NCI-H748 treated with DMSO at 0.1 percent for 48 hours (cell line): ENCODE measurements at places on chromosomes 11 and 22.

- no peak for DNase-seq
Measured at GRCh38 chr11:12745787-12746186, 71.6 kb downstream of the TEAD1 start.

- DNase-seq, result peak; percentile 25
Measured at GRCh38 chr11:2428322-2428795, 16.0 kb downstream of the TRPM5 start.

DNA sequence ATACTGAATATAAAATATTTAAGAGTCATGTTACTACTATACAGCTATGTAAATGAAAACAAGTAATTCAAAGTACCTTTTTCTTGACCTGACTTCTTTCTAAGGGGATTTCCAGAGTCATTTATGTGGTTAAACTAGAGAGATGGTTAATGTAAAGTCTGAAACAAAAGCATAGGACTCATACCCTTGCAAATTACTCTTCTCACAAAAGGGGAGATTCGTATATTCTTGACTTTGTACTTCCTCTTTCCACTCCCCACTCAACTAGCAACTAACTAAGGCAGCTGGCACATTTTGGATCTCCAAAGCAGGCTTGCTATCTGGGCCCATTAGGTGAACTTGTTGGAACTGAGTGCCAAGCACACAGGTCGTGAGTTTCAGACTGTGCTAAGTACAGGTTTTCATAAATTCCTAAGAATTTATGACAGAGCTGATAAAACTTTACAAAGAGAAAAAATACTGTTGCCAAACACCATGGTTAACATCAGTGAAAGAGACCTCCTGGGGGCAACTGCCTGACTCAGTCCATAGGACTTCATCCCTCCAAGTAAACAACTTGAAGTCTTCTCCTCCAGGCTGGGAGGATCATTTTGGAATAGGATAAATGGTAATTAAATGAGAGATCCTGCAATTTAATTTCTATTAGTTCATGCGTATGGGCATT lies 77.0 kb upstream of the DDI1 start:
- no peak for DNase-seq

- DNase-seq, result no peak
Measured at GRCh38 chr11:130418756-130419155, 9.7 kb downstream of the ADAMTS8 start.

GRCh38 chr22:46165977-46166376 lies 15.7 kb downstream of the PPARA start:
- DNase-seq, result no peak

GRCh38 chr11:131841028-131841427 lies 470.6 kb downstream of the NTM start:
- no peak for DNase-seq

- DNase-seq, result no peak
Measured at GRCh38 chr11:120974965-120975364, 48.9 kb upstream of the TBCEL start.

DNA sequence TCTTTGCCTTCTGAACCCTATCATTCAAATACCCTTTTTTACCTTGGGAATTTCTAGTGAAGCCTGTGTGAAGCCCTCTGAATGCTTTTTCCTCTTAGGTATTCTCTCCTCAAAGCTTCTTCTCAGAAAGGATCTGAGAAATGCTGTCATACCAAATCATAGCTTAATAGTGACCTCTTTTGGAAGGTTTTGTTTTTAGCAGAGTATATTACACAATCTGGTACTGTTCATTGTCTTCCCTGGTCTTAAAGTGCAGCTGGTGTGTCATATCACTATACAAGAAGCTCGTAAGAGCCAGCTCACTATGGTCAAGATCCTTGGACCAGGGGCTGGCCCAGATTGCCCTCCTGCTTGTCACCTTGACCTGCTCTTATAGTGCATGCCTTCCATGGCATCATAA lies 204.4 kb upstream of the ANO5 start:
- no peak for DNase-seq

DNA sequence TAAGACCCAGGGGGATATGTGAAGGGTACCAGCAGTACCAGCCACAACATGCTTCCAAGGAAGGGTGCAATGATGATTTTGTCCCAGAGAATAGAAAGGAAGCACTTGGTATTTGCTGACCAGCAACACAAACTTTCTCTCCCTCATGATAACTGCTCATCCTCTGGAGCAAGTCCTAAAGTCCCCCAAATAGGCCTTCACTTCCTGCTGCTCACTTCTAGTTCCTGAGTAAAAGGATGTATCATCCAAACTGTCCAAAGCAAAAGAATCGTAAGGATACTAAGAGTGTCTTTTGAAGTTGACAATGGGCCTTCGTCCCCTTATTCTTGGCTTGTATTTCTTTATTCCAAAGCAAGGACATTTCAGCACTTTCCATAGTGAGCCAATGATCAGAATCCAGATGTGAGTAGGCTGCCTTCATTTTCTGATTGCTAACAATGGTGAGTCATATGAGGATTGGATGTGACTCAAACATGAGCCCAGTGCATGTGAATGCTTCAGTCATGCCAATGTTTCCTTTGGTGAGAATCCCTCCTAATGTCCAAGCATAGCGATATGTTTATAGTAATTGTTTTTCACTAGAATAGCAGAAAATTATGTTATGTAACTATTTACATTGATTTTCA lies 243.4 kb upstream of the POU2AF2 start:
- DNase-seq, result no peak

DNA sequence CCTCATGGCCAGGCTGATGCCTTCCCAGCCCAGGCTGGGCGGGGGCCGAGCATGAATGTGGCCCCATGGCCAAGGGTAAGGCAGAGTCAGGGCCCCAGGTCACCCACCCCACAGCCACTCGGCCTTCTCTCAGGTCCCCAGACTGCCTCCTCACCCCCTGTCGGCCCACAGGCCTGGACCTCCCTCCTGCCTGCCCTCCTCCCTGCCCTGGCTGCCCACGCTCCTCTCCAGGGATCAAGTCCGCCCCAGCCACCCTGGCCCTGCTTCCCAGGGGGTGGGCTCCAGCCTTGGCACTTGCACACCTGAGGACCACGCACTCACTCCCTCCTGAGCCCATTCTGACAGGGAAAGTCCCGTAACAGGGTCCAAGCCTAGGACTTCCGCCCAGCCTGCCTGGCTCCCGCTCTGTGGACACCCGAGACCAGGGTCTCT lies 37.8 kb upstream of the TH start:
- no peak for DNase-seq

- DNase-seq, result no peak
Measured at GRCh38 chr22:38824585-38824984, 19.2 kb downstream of the NPTXR start.

GRCh38 chr11:92888696-92889095 lies 80.8 kb upstream of the MTNR1B start:
- no peak for DNase-seq

DNA sequence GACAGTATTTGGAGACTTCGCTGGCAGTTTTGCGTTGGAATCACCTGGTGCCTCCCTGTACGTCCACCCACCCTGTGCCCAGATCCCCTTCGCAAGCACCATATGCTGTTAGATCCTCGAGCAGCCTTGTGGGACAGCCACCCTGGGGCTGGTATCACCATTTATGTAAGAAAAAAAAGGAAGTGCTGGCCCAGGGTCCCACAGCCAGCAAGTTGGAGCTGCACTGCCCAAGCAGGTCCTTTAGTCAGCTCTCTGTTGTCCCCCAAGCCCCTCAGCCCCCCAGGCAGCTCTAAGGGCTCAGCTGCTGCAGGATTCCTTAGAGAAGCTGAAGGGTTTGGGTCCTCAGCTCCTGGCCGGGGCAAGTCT lies 80.3 kb downstream of the FBLN1 start:
- no peak for DNase-seq

DNA sequence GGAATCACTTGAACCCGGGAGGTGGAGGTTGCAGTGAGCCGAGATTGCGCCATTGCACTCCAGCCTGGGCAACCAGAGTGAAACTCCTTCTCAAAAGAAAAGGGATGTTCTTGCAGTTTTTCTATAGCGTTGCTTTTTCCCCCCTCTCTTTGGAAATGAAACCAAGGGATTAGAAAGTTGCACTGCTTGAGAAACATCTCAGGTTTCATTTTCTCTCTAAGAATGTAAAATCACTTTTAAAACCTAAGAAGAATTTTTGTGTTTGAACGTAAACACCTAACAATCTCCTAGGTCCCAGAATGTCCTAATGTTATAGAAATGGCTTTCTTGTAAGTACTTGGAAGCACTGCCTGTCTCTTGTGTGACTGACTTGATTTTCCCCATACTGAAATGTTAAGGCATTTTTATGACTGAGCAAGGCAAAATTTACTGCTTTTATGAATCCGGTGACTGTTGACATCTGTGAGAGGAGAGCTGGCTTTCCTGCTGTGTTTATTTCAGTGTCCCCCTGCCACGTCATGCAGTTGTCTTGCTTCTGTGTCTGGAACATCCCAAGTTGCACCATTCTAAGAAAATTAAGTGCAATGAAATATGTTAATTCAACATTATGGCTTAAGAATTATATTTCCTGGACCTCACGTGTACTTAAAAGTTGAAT lies 37.7 kb downstream of the NF2 start:
- DNase-seq, result no peak

- no peak for DNase-seq
Measured at GRCh38 chr11:34784318-34784841, 131.8 kb downstream of the APIP start.

GRCh38 chr11:23405350-23405937 lies 545.2 kb upstream of the CCDC179 start:
- no peak for DNase-seq

- no peak for DNase-seq
Measured at GRCh38 chr22:37844904-37845329, 783 bp upstream of the ANKRD54 start.

DNA sequence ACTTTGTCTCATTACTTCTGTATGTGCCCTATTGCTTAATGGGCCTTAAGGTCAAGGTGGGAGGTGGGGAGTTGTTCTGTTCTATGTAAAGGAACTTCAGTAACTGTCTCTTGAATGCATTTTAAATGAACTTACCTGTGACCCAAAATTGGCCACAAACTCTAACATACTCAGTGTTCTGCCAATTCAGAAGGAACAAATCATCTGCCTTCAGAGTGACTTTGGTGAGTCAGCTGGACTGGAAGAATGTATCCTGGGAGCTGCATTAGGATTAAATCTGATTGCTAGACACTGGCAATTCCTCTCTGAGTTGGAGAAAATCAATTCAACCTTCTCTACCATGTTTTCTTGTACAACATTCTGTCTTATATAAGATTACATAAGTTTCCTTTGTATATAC lies 1104.8 kb downstream of the DLG2 start:
- DNase-seq, result no peak

DNA sequence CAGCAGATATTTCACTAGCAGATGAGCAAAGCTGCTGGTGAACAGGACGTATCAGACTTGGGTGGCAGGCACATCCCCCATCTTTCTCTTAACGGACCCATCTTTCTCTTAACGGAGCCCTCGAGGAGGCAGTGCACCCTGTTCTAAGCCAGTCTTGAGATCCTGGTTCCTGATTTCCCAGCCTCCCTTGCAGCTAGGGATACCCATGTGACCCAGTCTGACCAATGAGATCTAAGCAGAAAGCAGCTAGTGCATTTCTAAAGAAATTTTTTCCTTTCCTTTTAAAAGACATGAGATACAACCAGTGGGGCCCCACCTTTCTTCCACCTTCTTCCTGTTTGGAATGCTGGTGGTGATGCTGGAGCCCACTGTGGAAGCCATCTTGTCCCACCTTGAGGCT lies 13.6 kb upstream of the ELFN2 start:
- DNase-seq, result no peak

GRCh38 chr22:39169797-39170466 lies 17.5 kb upstream of the CBX7 start:
- no peak for DNase-seq

DNA sequence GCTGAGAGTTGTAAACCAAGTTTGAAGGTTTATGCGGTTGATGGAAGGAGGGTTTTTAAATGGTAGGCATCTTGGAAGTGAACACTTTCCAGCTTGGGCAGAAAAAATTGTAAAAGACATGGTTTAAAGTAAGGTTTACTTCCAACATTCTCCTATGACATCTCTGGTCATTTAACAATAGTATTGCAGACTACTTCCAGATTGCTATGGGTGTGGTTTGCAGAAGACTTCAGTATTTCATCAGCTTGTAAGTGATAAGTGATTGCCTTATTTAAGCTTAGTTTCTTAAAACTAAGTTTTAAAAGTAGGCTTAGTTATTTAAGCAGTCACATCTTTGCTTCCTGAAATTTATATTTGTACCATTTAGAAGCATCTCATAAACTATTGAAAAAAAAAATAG lies 7.2 kb upstream of the STT3A start:
- DNase-seq, result no peak

DNA sequence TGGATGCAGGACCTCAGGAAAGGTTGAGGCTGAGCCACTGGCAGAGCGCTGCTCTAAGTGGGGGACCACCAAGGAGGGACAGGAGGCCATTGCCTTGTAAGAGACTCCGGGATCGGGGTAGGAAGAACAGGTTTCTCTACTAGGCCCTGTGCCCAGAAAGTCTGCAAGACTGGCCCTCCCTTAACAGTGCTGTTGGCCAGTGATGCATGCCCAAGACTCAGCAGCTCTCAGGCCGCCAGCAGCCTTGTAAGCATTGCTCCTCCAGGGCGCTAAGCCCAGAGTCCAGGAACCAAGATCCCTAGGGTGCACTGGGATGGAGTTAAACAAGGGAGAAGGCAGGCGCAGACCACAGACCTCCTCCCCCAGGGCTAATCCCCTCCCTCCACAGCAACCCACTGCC lies 39.3 kb upstream of the PANX1 start:
- DNase-seq, result no peak

- no peak for DNase-seq
Measured at GRCh38 chr11:10295064-10295901, 1.3 kb upstream of the SBF2 start.

DNA sequence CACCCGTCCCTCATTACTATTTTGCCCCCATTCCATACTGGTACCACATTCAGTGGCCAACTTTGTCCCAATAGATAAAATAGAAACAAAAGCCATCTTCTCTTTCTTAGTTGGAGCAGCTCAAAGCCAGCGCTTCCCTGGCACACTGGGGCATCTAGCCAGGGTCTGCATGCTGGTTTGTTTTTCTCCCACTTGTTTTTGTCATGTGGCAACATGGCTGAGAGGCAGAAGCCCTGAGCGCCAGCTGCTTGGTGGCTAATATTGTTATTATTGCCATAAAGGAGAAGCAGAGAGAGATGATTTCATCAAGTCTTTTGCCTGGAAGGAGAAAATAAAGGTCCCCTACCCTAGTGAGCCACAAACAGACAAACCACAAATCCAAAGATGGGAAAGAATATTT lies 48.4 kb upstream of the CRTAM start:
- DNase-seq, result no peak

DNA sequence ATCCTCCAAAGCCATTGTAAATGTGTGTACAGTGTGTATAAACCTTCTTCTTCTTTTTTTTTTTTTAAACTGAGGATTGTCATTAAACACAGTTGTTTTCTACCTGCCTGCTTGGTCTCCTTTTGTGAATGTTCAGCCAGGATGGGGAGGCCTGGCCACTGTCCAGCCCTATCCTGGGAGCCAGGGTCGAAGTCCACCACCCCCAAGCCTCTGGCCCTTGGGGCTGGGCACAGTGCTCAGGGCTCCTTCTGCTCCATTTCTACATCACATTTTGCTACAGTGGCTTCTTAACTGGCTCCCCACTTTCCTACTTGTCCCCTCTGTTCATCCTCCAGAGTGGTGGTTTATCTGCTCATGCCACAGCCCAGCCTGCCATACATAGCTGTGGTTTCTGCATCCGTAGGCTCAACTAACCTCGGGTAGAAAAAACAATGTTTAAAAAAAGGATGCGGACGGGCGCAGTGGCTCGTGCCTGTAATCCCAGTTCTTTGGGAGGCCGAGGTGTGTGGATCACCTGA lies 2.5 kb upstream of the SMARCB1 start:
- DNase-seq, result no peak

- no peak for DNase-seq
Measured at GRCh38 chr11:71425860-71426259, 22.3 kb downstream of the DHCR7 start.

- no peak for DNase-seq
Measured at GRCh38 chr11:117931971-117932370, 2.8 kb upstream of the TMPRSS13 start.

- no peak for DNase-seq
Measured at GRCh38 chr22:22802339-22802970, 85.2 kb upstream of the IGLL5 start.
